B cell (primary cell): ENCODE measurements at places on chromosomes 13 and 19.

GRCh38 chr13:45482571-45483173 is 17.9 kb downstream of the COG3 start:
- DNase-seq: no peak

- no peak for DNase-seq
Observed at GRCh38 chr13:109381546-109382180, 404.7 kb downstream of the IRS2 start.

DNA sequence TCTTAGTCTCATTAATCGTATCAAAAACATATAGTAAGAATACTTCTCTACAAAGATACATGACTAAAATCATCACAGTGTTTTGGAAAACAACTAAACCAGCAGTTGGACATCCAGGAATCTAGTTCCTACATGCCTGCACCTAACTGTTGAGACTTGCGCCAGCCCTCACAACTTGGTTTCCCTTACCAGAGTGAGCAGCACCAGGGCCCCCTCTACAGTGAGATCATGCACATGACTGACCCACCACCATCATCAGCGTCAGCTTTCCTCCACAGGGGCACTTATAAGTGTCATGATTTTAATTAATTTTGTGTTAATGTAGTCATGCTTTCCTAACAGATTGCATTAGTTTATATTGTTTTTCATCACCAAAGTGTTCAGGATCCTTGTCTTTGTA is 1322.0 kb downstream of the EFNB2 start:
- no peak for DNase-seq

DNA sequence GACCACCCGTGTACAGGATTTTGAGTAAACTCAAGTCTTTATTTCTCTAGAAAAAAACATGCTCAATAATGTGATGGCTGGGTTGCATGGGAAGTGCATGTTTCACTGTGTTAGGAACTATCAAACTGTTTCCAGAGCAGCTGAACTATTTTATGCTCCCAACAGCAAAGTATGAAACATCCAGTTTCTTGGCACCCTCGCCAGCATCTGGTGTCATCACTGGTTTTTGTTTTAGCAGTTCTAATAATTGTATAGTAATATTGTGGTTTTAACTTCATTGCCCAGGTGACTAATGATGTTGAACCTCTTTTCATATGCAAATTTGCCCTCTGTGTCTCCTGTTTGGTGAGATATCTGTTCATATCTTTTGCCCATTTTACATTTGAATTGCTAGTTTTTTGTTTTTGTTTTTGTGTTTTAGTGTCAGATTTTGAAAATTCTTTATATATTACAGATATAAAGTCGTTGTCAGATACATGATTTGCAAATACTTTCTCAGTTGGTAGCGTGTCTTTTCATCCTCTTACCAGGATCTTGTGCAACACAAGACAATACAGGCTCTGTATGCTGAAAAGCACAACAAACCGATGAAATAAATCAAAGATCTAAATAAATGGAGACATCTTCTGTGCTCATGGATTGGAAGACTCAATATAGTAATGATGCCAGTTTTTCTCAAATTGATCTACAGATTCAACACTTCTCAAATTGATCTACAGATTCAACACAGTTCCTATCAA is 87.8 kb downstream of the IPO5 start:
- DNase-seq: no peak

- DNase-seq: no peak
Observed at GRCh38 chr13:53847502-53847901, 818.9 kb downstream of the OLFM4 start.
